ENCODE measurements at places on chromosomes 7 and 10. TPM values are rescaled to one million over a fixed set of nuclear protein-coding genes. Genes with fewer than 3 reads are reported as not detected.

DNA sequence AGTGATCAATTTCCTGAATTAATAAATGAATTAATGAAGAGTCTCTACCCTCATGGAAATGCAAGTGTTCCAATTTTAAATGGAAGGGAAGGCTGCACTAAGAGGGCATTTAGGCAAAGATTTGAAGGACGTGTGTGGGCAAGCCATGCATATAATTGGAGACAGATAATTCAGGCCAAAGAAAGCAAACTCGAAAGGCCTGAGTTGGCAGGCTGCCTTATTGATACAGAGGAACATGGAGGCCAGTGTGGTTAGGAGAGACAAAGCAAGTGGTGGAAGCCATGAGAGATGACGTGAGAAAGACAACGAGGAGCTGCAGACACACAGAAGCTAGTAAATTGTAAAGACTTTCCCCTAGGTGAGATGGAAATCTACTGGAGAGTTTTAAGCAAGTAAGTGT, 15.4 kb upstream of the PCLO start:
- DNase-seq: no peak

The PON3 gene
- 14.5 TPM for polyA plus RNA-seq

The GARIN1A gene
- polyA plus RNA-seq: 1.2 TPM

The SFTPA1 gene
- not detected for polyA plus RNA-seq

DNA sequence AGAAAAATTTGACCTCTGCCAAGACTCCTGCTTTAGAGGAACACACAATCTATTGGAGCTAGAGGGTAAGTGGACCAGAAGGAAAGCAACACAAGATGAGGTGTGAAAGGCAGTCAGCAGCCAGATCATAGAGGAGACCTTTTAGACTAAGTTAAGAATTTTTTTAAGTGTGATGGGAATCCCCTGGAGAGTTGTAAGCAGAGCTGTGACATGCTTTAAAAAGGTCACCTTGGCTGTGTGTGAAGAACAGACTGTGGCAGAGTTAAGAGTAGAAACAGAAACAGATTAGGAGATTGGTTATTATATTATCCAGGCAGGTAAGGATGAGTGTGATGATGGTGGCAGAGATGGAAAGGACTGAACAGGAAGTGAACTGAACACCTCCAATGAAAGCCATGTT, 23.5 kb downstream of the CPEB3 start:
- DNase-seq: no peak

DNA sequence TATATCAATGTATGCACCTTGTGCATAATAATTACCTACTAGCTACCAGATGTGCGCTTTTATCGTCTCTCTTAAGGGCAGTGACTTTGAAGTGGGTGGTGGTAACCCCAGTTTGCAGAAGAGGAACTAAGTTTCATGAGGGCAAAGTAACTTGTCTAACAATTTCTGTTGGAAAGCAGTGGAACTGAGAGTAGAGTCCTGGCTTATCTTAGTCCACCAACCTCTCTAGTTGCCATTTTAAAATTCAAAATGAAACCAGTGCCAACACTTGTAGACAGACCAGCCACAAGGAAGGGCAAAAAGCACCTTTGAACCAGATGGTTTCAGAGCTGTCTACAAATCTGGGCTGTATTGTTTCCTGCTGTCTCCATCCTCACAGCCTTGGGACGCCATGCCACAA, 32.0 kb upstream of the RBM20 start:
- no peak for DNase-seq

DNA sequence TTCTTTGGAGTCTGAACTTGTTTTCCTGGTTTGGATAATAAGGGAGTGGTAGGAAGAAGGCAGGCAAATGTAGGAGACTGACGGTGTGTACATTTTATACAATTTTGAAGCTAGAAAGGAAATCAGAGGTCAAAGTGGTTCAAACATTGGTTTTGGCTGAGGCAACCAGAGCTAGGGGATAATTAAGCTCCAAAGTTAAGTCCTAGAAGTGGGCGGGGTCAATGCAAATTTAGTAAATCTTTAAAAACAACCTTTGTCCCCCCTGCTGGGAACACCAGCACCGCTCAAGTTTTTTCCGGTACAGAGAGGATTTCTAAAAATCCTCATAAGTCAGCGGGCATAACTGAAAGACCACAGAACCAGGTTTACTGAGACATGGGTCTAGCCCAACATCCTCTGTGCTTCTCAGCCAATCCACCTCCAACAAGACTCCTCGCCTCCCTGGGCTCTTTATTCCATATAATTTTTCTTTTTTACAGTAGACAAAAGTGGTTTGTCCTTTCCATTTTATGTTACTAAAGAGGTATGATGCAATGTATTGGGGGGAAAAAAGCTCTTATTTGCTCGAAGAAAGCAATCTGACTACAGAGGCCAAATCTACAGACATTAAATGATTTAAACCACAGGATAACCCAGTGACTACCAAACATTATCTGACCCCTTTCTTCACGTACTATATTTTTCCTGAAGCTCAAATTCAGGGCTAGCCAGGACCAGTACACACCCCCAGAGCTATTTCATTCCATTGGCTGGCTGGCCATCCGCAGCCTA, 1.6 kb downstream of the GLUD1 start:
- peak; percentile 60 for DNase-seq

GRCh38 chr10:133466683-133467275, 13.0 kb downstream of the SCART1 start:
- no peak for DNase-seq

The AASS gene
- 20.8 TPM for polyA plus RNA-seq

- DNase-seq: peak; percentile 28
Measured at GRCh38 chr10:26890956-26891355, 30.2 kb upstream of the ABI1 start.

GRCh38 chr7:127708788-127709187, 56.8 kb downstream of the SND1 start:
- DNase-seq: peak; percentile 78

The SKIDA1 gene
- polyA plus RNA-seq: 1.6 TPM

The FKBP6 gene
- polyA plus RNA-seq: 0.19 TPM

The KIF11 gene
- polyA plus RNA-seq: 14.6 TPM

DNA sequence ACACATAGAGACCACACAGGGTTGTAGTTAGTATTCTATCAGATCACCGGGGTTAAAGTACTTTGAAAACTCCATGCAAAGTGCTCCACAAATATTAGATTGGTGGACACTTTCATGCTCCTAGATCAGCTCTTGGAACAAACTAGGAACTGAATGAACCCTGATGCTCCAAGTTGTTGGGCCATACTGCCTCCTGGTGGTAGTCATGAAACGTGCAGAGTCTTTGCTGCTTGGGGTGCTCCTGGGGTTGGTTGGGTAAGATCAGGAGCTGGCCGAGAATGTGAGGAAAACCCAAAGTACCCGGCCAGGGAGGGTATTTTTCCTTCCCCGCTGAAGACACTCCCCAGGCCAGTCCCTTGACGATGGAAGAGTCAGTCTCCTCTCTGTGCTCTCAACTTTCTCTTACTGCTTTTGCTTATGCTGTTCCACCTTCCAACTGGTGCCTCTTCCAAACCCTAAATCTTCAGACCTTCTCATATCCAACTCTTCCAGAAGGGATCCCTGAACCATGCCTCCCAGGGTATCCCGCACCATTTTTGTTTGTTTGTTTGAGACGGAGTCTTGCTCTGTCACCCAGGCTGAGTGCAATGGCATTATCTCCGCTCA, 918 bp upstream of the RPEL1 start:
- peak; percentile 81 for DNase-seq

The SPDYE16 gene
- 4.4 TPM for polyA plus RNA-seq

GRCh38 chr7:25118048-25118753, 6.9 kb downstream of the CYCS start:
- DNase-seq: no peak

The PARG gene
- polyA plus RNA-seq: 15.3 TPM

The ASB15 gene
- 2.7 TPM for polyA plus RNA-seq

The SLC18A3 gene
- polyA plus RNA-seq: not detected

The MMP21 gene
- 0.55 TPM for polyA plus RNA-seq

- no peak for DNase-seq
Measured at GRCh38 chr10:24962995-24963394, 10.6 kb upstream of the PRTFDC1 start.

DNA sequence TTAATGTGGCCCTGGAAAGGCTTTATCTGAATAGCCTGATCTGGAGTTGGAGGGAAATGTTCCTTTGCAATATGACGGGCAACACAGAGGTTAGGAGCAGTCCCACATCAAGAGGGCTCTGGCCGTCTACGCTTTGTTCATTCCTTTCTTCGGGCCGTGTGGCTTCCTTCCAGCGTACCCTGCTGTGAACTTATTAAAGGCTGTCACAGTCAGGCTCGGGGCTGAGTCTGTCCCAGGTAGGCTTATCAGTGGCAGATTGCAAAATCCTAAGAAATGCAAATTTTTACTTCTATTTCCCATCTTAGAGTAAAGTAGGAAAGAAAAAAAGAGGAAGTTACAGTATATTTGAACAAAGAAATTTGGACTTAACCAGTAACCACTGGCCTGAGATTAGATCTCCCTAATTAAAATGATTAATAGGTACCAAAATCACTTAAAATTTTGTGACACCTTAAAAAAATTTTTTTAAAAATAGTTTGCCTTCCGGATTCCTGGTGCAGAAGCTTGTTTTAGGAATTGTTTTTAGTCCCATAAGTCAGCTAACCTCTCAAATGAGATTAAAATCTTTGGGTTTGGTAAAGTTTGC, 453.1 kb upstream of the MKI67 start:
- no peak for DNase-seq

The NDUFB8 gene
- polyA plus RNA-seq: 120 TPM

- peak; percentile 26 for DNase-seq
Measured at GRCh38 chr10:83983578-83984255, 155.6 kb upstream of the GHITM start.

- peak; percentile 42 for DNase-seq
Measured at GRCh38 chr7:27194686-27195379, 5.1 kb downstream of the HOXA13 start.
